Fibroblast of lung (primary cell): ENCODE measurements at places on chromosomes 4 and X. TPM values are rescaled to one million over a fixed set of nuclear protein-coding genes. Genes with fewer than 3 reads are reported as not detected.

DNA sequence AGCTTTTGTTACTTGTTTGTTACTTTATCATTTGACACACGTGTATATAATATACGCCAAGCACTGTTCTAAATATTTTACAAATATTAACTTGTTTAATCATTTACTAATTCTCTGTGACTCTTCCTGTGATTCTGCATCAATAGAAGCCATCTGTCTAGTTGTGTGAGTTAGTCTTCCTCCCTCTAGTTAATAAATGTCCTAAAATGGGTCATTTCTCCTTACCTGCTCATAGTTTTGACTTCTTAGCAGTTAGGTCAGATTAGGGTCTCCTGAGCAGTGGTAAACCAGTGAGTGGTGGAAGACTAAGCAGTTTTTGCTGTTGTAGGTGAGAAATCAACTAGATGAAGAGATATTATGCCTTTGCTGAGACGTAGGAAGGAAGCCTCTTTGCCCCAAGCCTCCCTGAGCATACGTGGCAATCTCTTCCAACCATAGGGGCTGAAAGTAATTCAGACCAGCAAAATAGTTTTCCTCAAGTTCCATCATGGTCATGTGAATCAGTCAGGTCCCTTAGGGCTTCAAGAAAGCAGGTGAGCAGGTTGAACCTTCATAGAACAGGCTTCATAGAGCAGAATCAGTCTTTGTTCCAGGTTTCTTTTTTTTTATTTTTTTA, 38.7 kb upstream of the THOC2 start:
- DNase-seq: no peak

- DNase-seq: peak; percentile 86
These were observed 16.3 kb downstream of the CD99 start for GRCh38 chrX:2707334-2707760.

- no peak for DNase-seq
These were observed at the start of gene MAGEA8 for GRCh38 chrX:149881081-149881711. Gene MAGEA8, plus strand, starts transcription at chrX:149881183. Its CDS starts 3,090 bp downstream, at chrX:149884273.

- no peak for DNase-seq
These were observed 356.8 kb upstream of the PCDH10 start for GRCh38 chr4:132792310-132792709.

- DNase-seq: no peak
These were observed 9.3 kb upstream of the LIN54 start for GRCh38 chr4:83019794-83020494.

The SYP gene
- 0.17 and 0.26 TPM in 2 replicates for total RNA-seq

- no peak for DNase-seq
These were observed 762.0 kb downstream of the CCSER1 start for GRCh38 chr4:90889171-90889570.

DNA sequence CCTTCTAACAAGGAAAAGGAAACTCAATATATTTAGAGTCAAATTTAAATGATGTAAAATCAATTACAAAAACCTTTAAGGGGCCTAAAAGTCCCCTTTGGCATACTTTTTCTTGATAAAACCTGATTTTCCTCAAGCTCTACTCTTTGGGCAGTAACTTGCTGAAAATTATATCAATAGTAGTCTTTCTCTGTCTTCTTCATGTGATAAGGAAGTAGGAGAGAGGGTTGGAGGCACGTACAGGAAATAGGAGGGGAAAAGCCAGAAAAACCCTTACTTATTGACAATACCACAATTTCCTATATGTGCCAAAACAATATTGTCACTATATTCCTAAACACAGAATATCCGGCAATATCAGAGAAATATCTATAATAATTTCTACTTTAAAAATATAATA, 9.6 kb downstream of the RHOH start:
- no peak for DNase-seq

The MRFAP1 gene
- total RNA-seq: 92.2 and 99.1 TPM in 2 replicates

DNA sequence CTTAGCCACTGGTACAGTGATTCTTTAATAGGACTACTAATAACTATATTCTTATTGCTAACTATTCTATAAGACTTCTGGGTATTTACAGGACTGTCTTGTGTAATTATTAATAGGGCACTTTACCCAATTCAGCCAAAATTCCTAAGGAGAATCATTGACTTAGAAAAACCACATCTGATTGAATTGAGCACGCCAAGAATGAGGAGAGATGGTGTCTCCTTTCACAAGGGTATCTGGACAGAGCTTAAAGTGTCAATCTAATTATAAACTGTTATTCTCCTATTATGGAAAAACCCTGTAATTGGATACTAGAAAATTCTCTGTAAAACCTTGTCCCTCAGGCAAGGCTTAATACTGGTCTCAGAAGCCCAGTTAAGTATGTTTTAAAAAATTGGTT, 111.1 kb upstream of the TLL1 start:
- peak; percentile 22 for DNase-seq

- no peak for DNase-seq
These were observed 6.6 kb upstream of the CXXC4 start for GRCh38 chr4:104501290-104501689.

- DNase-seq: no peak
These were observed 104.3 kb downstream of the BRWD3 start for GRCh38 chrX:80705379-80705778.

GRCh38 chrX:138928737-138929459, 217.4 kb upstream of the FGF13 start:
- no peak for DNase-seq

DNA sequence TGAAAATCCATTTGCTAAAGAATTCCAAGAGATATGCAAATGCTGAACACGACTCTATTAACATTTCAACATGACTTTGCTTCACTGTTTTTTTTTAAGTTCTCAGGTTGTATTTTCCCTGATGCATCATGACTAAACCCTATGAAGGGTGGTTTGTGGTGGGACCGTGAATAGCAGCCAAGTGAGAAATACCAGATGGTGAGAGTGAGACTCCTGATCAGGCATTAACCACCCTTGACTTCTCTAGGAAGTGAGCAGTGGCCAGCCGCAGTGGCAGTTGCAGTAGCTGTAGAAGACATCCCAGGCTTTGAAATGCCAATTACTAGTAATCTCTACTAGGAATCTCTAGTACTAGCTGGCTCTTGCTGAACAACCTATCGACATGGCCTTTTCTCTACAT, 383.4 kb downstream of the FAM133A start:
- no peak for DNase-seq

- DNase-seq: no peak
These were observed 89.0 kb upstream of the MAPK10 start for GRCh38 chr4:86448871-86449270.

GRCh38 chr4:37522996-37523395, 163.2 kb downstream of the RELL1 start:
- DNase-seq: no peak

GRCh38 chrX:8433109-8434062, 31.2 kb upstream of the VCX3B start:
- DNase-seq: peak; percentile 48

The ADGRL3 gene
- under 0.01 and 0.26 TPM in 2 replicates for total RNA-seq

- no peak for DNase-seq
These were observed 23.6 kb downstream of the CFAP99 start for GRCh38 chr4:2442175-2442993.

GRCh38 chrX:129035180-129035579, 488.1 kb downstream of the SMARCA1 start:
- DNase-seq: no peak

DNA sequence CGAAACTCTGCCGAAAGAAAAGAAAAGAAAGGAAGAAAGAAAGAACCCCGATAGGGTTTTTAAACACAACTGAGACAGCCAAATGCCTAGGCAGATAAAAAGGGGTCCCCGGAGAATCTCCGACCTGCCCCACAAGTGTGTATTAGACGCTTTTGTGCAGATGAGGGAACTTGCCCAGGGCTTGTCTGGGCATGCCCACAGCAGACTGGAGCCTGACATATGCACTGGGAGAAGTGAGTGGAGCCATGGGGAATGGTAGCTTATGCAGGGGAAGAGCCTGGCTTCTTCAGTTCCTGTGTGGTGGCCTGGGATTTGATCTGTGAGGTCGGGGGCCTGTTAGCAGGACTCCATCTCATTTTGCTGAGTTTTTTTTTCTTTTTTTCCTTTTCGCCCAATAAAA, 199.0 kb downstream of the GPC3 start:
- no peak for DNase-seq

- DNase-seq: peak; percentile 37
These were observed 12.1 kb upstream of the SCML1 start for GRCh38 chrX:17725181-17725580.

DNA sequence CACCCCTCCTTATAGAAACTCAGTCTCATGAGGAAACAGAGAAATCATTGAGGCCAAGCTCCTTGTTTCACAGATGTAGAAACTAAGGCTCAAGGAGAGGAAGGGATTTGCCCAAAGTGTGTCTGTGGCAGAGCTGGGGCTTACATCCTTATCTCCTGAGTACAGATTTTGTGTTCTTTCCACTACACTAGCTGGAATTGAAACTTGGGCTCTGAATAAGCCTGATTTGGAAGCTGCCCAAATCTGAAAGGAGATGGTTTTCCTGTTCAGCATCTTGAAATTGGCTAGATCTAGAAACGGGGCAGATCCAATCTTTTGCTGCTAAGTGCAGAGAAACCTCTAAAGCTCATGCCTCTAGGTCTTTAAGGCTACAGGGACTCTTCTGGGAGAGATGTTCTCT, 24.3 kb downstream of the AWAT2 start:
- DNase-seq: peak; percentile 4

The ZFYVE28 gene
- 8.2 and 11.6 TPM in 2 replicates for total RNA-seq

- DNase-seq: peak; percentile 90
These were observed 20.4 kb downstream of the PIN4 start for GRCh38 chrX:72201836-72202536.

DNA sequence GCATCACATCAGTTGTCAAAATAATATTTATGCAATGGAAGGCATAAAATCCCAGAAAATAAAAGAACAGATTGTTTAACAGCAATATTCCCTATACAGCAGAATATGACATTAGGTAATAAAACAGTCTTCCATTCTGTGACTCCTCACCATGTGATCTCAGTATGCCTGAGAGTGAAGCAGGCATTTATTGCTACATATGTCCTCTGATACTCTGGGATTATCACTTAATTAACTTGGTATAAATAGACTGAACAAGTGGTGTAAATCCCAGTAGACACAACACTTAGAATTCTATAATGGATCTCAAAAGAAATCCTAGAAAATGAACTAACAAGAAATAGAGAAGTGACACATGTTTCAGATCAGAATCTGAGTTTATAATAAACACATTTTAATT, 841.3 kb downstream of the PDHA2 start:
- no peak for DNase-seq

DNA sequence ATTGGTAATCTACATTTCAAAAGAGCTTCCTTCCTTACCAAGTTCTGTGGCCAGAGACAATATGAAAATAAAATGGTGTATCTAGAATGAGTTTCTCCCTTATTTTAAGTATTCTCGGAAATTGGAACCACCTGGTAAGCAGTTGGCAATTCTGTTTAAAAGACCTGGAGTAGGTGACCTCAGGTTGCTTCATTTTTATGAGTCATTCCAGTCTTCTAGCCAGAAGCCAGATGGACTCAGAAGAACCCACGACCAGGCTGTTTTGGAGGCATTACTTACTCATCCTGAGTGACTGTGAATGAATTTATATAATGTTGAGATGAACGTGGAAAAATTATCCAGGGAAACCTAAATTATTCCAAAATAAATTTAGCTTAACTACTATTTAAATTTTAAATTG, 9.1 kb downstream of the BMPR1B start:
- DNase-seq: no peak

GRCh38 chr4:175071123-175071522, 153.0 kb downstream of the ADAM29 start:
- DNase-seq: no peak

GRCh38 chrX:56798866-56799758, 70.1 kb downstream of the NBDY start:
- no peak for DNase-seq

The LRAT gene
- total RNA-seq: under 0.01 TPM in 2 replicates

The SPATA4 gene
- total RNA-seq: 0.26 and 0.66 TPM in 2 replicates

The PRDM8 gene
- total RNA-seq: 2.6 and 8.8 TPM in 2 replicates

GRCh38 chr4:6372649-6373525, 99.5 kb downstream of the PPP2R2C start:
- peak; percentile 20 for DNase-seq

DNA sequence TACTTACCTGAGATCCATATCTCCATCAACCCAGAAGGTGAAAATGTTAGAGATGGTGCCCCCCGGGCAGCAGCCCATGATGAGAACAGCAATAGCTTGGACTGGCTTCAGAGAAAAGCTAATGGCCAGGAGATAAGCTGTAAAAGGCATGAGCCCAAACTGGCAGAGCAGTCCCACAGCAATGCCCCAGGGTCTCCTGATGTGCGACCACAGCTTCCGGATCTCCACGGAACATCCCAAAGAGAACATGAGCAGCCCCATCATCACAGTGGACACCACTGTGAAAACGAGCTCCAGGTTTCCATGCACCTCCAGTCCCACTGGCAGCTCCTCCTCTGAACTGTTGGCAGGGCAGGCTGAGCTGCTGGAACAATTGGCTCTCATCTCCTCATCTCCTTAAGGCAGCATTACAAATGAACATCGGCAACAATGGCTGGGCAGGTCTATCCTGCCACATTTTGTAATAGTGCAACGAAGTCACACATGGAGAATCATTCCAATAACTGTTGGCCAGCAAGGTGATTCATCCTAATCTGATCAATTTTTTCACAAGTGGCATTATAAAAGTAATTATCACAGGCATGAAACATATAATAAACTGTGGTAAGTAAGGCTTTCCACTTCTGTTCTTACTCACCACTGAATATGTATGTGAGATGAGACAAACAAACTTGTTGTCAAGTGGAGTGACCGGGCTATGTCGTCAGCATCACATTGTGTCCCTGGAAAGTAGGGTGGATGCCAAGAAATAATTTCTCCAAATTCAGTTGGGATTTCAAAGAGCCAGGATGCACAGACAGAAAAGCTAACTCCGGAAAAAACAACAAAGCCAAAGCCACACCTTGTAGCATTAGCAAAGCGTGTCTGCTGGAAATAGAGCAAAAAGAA, at the start of gene SLC10A6:
SLC10A6 (minus strand) TSS at position 653 of the 888 bp plus-strand sequence; CDS start at position 384, 269 bp downstream.
- DNase-seq: no peak

DNA sequence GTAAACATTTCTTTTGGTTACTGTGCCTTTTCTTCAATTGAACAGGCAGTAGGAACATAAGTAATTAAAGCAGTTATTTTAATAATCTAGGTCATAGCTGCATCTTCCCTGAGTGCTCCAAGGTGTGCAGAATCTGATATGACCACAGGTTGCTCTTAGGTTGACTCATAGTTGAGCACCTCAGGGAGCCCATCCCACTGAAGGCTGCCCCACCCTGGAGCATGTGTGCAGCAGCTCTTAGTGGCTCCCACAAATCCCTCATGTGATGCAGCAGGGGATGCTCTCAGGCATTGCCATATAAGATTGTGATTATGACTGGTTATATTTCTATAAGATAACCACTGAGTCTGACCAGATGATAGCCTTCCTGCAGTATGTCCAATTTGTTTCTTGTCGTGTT, 72.3 kb downstream of the ZNF518B start:
- no peak for DNase-seq

DNA sequence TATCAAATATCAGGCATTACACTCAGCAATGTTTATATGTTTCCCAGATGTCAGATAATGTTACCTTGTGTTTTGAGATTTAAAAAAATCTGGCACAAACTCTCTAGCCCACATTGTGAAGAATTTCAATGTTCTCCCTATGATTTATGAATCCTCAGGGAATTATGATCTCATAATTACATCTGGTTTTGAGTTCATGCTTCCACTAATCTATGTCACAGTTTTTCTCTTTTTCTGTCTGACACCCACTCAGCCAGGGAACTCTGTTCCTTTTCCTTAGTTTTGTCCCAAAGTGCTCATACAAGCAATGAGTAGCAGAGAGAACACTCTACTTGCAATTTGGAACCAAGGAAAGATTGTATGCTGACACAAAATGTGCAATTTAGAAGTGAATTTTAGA, 212.1 kb upstream of the POF1B start:
- no peak for DNase-seq

The LRIT3 gene
- total RNA-seq: under 0.01 TPM in 2 replicates

GRCh38 chrX:36684053-36684452, 324.1 kb upstream of the FAM47C start:
- no peak for DNase-seq
